Ascending aorta (tissue), 2 donors: ENCODE measurements at places on chromosomes 12 and 14. TPM values are rescaled to one million over a fixed set of nuclear protein-coding genes. Genes with fewer than 3 reads are reported as not detected.

The KRT73 gene
- not detected for total RNA-seq

The NKX2-1 gene
- total RNA-seq: not detected

The ATP5MC2 gene
- total RNA-seq: 284 TPM

The SLC15A5 gene
- total RNA-seq: not detected

The C12orf56 gene
- not detected for total RNA-seq

The RFX4 gene
- not detected for total RNA-seq

The SPTSSA gene
- 9.6 TPM for total RNA-seq

The GLIPR1L2 gene
- not detected for total RNA-seq

The ALG10B gene
- 9.2 TPM for total RNA-seq

The SLC38A4 gene
- total RNA-seq: not detected

The MBIP gene
- total RNA-seq: 2.2 TPM
